Right atrium auricular region (tissue), 2 donors: ENCODE measurements at places on chromosomes 5 and 9. TPM values are rescaled to one million over a fixed set of nuclear protein-coding genes. Genes with fewer than 3 reads are reported as not detected.

TAF11L5 gene
- total RNA-seq = not detected

IL7R gene
- 3.2 TPM for total RNA-seq

DNA sequence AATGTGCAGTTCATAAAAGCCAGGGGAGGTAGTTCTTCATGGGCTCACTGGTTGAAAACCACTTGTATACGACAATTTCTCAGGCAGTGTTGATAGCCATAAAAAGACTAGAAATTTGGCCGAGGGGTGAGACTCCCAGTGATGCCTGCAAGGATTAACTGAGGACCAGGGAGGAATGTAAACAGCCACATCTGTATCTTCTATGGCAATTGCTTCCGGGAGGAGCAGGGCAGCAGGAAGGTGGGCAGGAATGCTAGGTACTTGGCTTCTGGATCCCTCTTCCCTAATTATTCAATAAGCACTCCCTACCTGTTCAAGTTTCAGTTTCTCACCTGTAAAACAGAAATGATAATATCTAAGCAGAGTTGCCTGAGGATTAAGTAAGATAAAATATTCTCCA lies 45.4 kb downstream of the TMEM232 start:
- DNase-seq = no peak
- H3K27me3 ChIP-seq = no peaks in the 10 kb centered on the region
- no peak overlapping the region for H3K27ac ChIP-seq
- H3K4me3 ChIP-seq = no peak overlapping the region

MARVELD2 gene
- total RNA-seq = 2.3 TPM

- no peak overlapping the region for H3K27ac ChIP-seq
- no peak overlapping the region for H3K4me3 ChIP-seq
- DNase-seq = no peak
- H3K36me3 ChIP-seq = no peaks in the 10 kb centered on the region
Observed at GRCh38 chr5:30846171-30846570, 347.3 kb upstream of the CDH6 start.

- H3K27me3 ChIP-seq = no peaks in the 10 kb centered on the region
- peaks cover 24% of the 10 kb centered on the region for H3K4me1 ChIP-seq
- H3K27ac ChIP-seq = peak overlapping the region; percentile 71
- no peaks in the 10 kb centered on the region for H3K36me3 ChIP-seq
- no peak overlapping the region for H3K4me3 ChIP-seq
Observed at GRCh38 chr5:10595293-10595671, 31.4 kb downstream of the ANKRD33B start.

- no peaks in the 10 kb centered on the region for H3K27me3 ChIP-seq
- peak overlapping the region; percentile 65 for H3K27ac ChIP-seq
- no peaks in the 10 kb centered on the region for H3K36me3 ChIP-seq
Observed at GRCh38 chr9:2816476-2817141, 27.3 kb downstream of the PUM3 start.

DNA sequence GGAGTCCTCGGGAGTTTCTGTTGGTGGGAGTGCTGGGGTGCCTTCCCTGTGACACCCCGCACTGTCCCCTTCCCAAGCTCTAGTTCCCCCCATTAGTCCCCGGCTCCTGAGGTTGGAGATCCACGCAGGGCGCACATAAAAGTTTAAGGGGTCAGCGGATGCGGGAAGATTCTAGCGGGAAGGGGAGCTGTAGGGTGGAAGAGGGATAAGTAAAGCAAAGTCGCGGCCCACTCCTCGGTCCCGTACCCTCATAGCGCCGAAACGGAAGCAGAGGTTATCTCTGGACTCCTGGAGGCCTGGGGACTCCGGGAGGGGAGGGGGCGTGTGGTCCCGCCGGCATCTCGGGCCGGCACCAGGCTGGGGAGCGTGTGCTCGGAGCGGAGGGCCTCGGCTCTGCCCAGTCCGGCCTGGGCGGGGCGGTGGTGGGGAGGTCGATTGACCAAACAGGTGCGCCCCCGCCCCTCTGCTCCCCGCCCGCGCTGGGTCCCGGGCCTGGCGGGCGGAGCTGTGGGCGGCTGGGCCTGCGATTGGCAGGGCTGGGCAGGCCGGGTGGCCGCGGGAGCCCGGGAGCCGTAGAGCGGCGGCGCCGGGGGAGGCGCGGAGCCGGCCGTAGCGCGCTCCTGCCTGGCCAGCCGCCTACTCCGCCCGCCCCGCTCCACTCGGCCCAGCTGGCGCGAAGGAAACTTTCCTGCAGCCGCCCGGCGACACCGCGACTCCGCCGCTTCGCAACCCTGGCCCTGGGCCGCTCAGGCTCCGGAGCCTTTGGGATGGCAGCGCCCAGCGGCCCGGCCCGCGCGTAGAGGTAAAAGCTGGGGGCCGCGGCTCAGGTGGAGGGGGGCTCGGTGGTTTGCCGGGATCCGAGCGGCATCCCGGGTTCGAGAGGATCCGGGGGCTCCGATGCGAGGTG lies 52.2 kb upstream of the DAB2IP start:
- H3K36me3 ChIP-seq = no peaks in the 10 kb centered on the region
- no peaks in the 10 kb centered on the region for H3K4me1 ChIP-seq
- no peaks in the 10 kb centered on the region for H3K27me3 ChIP-seq
- DNase-seq = no peak
- peak overlapping the region; percentile 85 for H3K27ac ChIP-seq
- H3K4me3 ChIP-seq = peak overlapping the region; percentile 62

DNA sequence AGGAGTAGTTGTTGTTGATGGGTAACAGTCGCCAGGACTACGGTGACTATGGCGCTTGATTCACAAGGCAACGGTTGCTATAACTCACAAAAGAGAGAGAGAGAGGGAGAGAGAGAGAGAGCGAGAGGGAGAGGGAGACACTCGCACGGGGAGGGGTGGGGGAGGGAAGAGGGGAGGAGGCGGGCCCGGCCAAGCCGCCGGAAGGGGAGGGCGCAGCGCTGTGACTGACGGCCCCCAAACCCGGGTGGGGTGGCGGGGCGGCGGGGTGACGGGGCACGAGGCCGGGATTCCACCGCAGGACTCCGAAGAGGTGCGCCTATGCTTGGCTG lies at the start of gene RFX3:
Gene RFX3 (minus strand): TSS at position 166 of the 329 bp plus-strand sequence. CDS start 130,413 bp downstream, outside the sequence.
- no peaks in the 10 kb centered on the region for H3K27me3 ChIP-seq
- peak within 1 kb of the TSS; percentile 85 for H3K4me3 ChIP-seq
- peak within 1 kb of the TSS; percentile 100 for H3K27ac ChIP-seq
- peak; percentile 82 for DNase-seq
- peaks cover 30% of the 10 kb centered on the region for H3K4me1 ChIP-seq
- no peaks in the 10 kb centered on the region for H3K36me3 ChIP-seq

GRCh38 chr9:89314955-89315354 lies 3.3 kb upstream of the SECISBP2 start:
- no peaks in the 10 kb centered on the region for H3K27me3 ChIP-seq
- no peak for DNase-seq
- no peaks in the 10 kb centered on the region for H3K36me3 ChIP-seq

DNA sequence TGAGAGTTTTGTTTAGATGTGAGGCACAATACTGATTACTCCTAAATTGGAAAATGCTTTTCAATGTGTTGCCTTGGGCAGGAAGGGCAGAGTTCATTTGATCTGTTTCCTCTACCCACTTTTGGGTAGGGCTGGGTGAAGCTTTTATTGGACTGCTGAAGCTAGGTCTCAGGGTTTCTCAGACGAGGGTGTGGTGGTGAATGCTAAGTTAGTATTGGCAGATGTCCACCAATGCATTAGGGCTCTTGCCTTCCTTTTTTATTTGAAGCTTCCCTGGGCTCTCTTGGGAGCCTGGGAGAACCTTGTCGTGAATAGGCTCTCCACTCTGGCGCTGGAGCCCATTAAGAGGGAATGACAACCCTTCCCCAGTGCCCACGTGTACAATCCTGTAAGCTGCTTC lies 23.1 kb downstream of the SPTAN1 start:
- no peaks in the 10 kb centered on the region for H3K27me3 ChIP-seq
- H3K36me3 ChIP-seq = peaks cover 90% of the 10 kb centered on the region
- no peak for DNase-seq
- no peak overlapping the region for H3K27ac ChIP-seq
- H3K4me3 ChIP-seq = no peak overlapping the region

GRCh38 chr5:87231037-87231808 lies 36.5 kb upstream of the RASA1 start:
- no peaks in the 10 kb centered on the region for H3K27me3 ChIP-seq
- H3K4me3 ChIP-seq = no peak overlapping the region
- no peak for DNase-seq
- no peaks in the 10 kb centered on the region for H3K36me3 ChIP-seq

GRCh38 chr5:173746047-173746646 lies 129.7 kb upstream of the BOD1 start:
- H3K27ac ChIP-seq = no peak overlapping the region
- no peak for DNase-seq
- H3K27me3 ChIP-seq = no peaks in the 10 kb centered on the region
- H3K36me3 ChIP-seq = no peaks in the 10 kb centered on the region

PRR7 gene
- total RNA-seq = 1.1 TPM

- DNase-seq = no peak
- H3K4me3 ChIP-seq = no peak overlapping the region
Observed at GRCh38 chr5:99070362-99070761, 141.6 kb upstream of the CHD1 start.

DNA sequence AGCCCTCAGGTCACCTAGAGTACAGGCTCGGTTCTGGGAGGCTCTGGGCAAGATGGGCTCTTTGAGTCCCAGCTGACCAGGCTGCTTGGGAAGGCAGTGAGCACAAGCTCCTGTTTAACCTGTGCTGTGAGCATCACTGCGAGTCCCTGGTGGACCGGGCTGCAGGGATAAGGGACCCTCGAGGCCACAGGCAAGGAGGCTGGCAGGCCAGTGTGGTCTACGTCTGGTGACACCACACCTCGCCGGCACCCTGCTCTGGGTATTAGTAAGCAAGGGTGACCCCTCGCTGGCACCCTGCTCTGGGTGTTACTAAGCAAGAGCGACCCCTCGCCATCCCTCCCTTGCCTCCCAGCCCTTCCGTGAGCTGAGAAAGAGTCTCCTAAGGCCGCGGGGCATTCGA lies 125.9 kb upstream of the FOXD4L5 start:
- no peaks in the 10 kb centered on the region for H3K27me3 ChIP-seq
- DNase-seq = no peak
- H3K27ac ChIP-seq = no peak overlapping the region
- no peaks in the 10 kb centered on the region for H3K36me3 ChIP-seq

GRCh38 chr5:131475541-131475941 lies 159.5 kb downstream of the RAPGEF6 start:
- H3K36me3 ChIP-seq = no peaks in the 10 kb centered on the region
- no peak overlapping the region for H3K27ac ChIP-seq
- no peak for DNase-seq
- H3K4me1 ChIP-seq = no peaks in the 10 kb centered on the region

DNA sequence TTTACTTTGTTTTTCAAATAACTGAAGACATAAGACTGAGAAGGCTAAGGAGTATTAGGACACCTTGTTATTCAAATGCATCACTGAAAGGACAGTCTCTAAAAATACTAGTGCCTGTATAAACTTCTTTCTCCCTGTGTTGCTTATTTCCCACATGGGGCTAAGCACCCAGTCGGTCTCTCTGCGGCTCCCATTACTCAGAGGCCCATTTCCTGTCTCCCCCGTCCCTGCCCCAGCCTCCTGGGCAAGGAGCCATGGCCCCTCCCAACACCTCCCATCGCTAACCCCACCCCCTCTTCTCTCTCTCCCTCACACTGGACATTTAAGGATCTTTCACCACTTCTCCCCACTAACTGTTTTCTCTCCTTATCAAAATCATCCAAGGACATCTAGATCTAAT lies 81.9 kb downstream of the EBF1 start:
- peaks cover 15% of the 10 kb centered on the region for H3K4me1 ChIP-seq
- H3K4me3 ChIP-seq = no peak overlapping the region
- H3K27ac ChIP-seq = peak overlapping the region; percentile 56
- no peaks in the 10 kb centered on the region for H3K27me3 ChIP-seq

GRCh38 chr9:121206516-121207370 lies 5.1 kb upstream of the RAB14 start:
- peaks cover 5% of the 10 kb centered on the region for H3K4me1 ChIP-seq
- H3K4me3 ChIP-seq = no peak overlapping the region
- DNase-seq = no peak
- H3K27me3 ChIP-seq = no peaks in the 10 kb centered on the region
- H3K36me3 ChIP-seq = no peaks in the 10 kb centered on the region

- no peaks in the 10 kb centered on the region for H3K36me3 ChIP-seq
- H3K27ac ChIP-seq = no peak overlapping the region
- no peak for DNase-seq
- no peaks in the 10 kb centered on the region for H3K27me3 ChIP-seq
- peaks cover 5% of the 10 kb centered on the region for H3K4me1 ChIP-seq
- H3K4me3 ChIP-seq = no peak overlapping the region
Observed at GRCh38 chr5:107675201-107675600, 4.5 kb upstream of the EFNA5 start.

- H3K4me3 ChIP-seq = no peak overlapping the region
- H3K27ac ChIP-seq = no peak overlapping the region
- H3K36me3 ChIP-seq = no peaks in the 10 kb centered on the region
- no peaks in the 10 kb centered on the region for H3K27me3 ChIP-seq
- no peaks in the 10 kb centered on the region for H3K4me1 ChIP-seq
- DNase-seq = no peak
Observed at GRCh38 chr5:123157791-123158581, 68.9 kb downstream of the PRDM6 start.

DNA sequence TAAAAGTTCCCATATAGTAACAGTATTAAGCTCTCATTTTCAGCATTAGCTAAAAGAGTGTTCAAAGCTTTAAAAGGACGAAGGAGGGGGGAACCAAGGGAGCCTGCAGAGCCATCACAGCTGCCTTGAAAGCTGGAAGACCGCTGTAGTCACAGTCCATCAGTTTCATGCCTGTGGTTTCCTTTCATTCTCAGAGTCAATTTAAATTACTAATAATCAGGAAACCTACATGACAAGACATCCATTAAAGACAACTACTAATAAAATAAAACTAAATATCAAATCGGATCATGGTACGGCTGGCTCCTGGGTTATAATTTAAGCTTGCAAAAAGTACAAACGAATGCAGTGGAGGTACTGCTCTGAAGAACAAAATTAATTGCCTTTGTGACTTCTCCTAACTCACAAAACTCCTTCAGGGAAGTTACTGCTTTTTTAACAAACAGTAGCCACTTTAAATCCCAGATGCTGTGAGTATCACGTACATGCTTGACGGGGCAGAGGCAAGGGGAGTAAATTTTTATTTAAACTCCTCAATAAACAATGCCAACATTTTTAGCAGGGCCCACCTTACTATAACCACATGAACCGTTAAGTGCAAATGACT lies 213.5 kb downstream of the DENND1A start:
- H3K27ac ChIP-seq = no peak overlapping the region
- H3K4me3 ChIP-seq = no peak overlapping the region
- no peak for DNase-seq
- H3K27me3 ChIP-seq = no peaks in the 10 kb centered on the region
- no peaks in the 10 kb centered on the region for H3K36me3 ChIP-seq

DNA sequence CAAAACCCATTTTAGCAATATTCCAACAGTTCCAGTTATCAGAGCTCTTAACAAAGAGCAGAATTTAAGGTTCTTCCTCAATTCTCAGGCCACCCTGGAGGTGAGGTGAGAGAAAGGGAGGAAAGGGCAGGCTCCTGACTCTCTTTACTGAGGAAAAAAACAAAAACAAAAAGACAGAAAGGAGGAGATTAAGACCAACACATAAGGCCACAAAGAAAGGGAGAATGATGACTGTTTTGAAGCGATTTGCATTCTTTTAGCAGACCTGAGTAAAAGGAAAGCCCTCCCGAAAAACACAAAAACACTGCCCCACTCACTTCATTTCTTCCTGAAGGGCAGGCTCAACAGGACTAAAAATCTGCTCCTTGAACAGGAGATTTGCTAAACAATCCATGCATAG lies 300.5 kb downstream of the ARL15 start:
- H3K27ac ChIP-seq = no peak overlapping the region
- H3K4me3 ChIP-seq = no peak overlapping the region
- DNase-seq = no peak
- no peaks in the 10 kb centered on the region for H3K4me1 ChIP-seq
- no peaks in the 10 kb centered on the region for H3K27me3 ChIP-seq
- no peaks in the 10 kb centered on the region for H3K36me3 ChIP-seq
